ENCODE measurements at places on chromosomes 3 and 15. TPM values are rescaled to one million over a fixed set of nuclear protein-coding genes. Genes with fewer than 3 reads are reported as not detected.

The TMC3 gene
- not detected for total RNA-seq

GRCh38 chr15:29449136-29449535 is 179.5 kb upstream of the NSMCE3 start:
- no peak for DNase-seq
- no peaks in the 10 kb centered on the region for H3K4me1 ChIP-seq
- no peaks in the 10 kb centered on the region for H3K27me3 ChIP-seq
- H3K27ac ChIP-seq, result no peak overlapping the region
- H3K4me3 ChIP-seq, result no peak overlapping the region
- H3K36me3 ChIP-seq, result no peaks in the 10 kb centered on the region

The PP2D1 gene
- total RNA-seq, result not detected

DNA sequence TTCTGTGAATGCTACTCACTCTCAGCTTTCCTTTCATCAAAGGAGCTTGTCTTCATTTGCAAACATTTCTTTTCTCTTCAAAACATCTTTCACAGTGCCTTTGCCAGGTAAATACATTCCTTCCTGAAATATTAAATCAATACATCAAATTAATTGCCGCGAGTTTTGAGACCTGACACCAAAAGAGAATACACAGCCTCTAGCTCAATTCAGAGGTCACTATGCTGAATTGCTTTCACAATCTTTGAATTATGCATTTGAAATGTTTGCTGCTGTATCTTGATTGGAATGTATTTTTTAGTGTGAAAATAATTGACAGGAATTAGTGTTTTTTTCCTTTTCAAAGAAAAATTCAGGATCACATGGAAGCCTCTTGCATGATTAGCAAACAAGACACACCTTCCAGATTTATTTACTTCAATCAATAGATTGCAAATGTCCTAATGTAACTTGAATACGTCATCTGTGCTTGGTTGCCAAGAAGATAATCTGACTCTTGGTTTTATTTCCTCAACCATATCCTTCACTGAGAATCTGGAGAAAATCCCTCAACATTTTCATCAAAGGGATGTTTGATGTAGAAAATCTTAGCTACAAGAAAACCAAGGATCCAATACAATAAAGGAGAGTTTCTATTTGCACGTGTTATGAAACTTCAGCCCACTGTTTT is 83.6 kb downstream of the KCNH8 start:
- no peak for DNase-seq
- H3K27me3 ChIP-seq, result no peaks in the 10 kb centered on the region
- no peaks in the 10 kb centered on the region for H3K4me1 ChIP-seq
- no peak overlapping the region for H3K4me3 ChIP-seq
- H3K27ac ChIP-seq, result no peak overlapping the region
- H3K36me3 ChIP-seq, result no peaks in the 10 kb centered on the region

DNA sequence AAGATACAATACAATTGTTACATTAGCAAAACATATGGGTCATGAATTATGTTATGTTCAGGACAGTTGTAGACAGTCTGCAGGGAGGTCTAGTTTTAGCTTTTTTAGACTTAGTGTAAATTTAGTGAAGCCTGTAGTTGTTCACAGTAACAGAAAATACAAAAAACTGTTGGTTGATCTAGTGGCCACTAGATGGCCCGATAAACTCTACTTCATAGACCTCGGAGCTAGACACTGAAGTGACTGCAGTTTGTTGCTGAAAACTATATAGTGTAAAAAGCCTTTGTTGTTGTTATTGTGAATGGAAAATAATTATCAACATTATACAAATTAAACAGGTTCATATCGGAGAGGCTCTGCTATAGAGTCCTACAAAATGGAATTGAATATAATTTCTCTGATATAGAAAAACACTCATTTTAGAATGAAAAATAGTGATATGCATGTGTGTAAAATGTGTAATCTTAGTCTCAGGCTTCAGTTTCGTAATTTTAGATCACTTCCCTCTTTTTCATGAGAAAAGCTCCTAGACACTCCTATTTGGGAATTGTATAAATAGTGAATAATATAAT is 18.3 kb downstream of the MAGEL2 start:
- no peak overlapping the region for H3K27ac ChIP-seq
- H3K36me3 ChIP-seq, result no peaks in the 10 kb centered on the region
- no peak overlapping the region for H3K4me3 ChIP-seq
- H3K4me1 ChIP-seq, result no peaks in the 10 kb centered on the region
- peak; percentile 2 for DNase-seq

DNA sequence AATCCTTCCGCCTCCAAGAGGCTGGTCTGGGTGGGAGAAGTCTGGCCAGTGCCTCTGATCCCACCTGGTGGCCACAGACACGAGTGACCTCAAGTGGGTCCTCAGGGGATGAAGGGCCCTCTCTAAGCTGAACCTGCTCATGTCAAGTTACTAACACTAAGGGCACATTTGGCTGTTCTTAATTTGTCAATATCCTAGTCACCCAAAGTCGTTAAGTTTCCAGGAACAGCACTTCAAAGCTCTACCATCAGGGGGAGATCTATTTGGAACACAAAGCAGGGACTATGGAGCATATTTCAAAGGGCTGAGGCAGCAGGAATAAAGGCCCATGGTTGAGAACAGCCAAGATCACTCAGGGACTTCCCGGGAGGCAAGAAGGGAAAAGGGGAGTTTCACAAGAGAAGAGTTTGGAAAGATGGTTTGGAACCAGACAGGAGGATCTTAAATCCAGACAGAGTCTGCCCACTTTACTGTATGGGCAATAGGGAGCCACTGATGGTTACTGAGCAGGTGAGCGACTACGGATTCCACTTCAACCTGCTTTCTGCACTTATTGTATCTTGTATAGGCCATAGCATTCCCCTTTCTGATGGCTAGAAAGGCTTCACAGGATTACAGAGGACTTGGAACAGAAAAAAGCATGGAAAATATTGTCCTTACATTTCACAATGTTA is 13.7 kb downstream of the OXTR start:
- H3K27ac ChIP-seq, result no peak overlapping the region
- no peaks in the 10 kb centered on the region for H3K36me3 ChIP-seq
- no peaks in the 10 kb centered on the region for H3K27me3 ChIP-seq
- H3K4me3 ChIP-seq, result no peak overlapping the region

- H3K27ac ChIP-seq, result no peak overlapping the region
- no peak for DNase-seq
- no peak overlapping the region for H3K4me3 ChIP-seq
- H3K36me3 ChIP-seq, result no peaks in the 10 kb centered on the region
- H3K27me3 ChIP-seq, result no peaks in the 10 kb centered on the region
- H3K4me1 ChIP-seq, result no peaks in the 10 kb centered on the region
Measured at GRCh38 chr15:100206643-100207042, 135.1 kb downstream of the ADAMTS17 start.

The ALPK3 gene
- total RNA-seq, result 0.67 TPM

DNA sequence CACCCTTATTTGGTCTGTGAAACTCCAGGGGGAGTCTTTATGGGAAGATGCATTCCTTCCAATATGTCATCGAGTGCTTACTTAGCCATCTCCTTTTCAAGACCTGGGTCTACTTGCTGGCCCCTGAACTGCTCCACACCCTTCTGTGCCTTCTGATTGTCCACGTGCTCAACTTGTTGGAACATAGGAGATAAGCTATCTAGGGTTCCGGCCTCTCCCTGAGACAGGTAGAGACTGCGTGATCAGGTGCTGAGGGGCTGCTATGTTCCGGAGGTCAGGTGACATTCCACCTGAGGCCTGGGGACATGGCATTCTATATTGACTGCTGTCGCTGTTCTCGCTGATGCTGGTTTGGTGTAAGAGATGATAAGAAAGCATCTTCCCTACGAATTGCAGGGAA is 65.6 kb downstream of the ATP1B3 start:
- H3K27me3 ChIP-seq, result no peaks in the 10 kb centered on the region
- H3K4me1 ChIP-seq, result peaks cover 4% of the 10 kb centered on the region
- no peak overlapping the region for H3K27ac ChIP-seq
- no peak for DNase-seq
- H3K36me3 ChIP-seq, result no peaks in the 10 kb centered on the region

- H3K27me3 ChIP-seq, result no peaks in the 10 kb centered on the region
- no peak overlapping the region for H3K27ac ChIP-seq
- no peaks in the 10 kb centered on the region for H3K36me3 ChIP-seq
- peaks cover 16% of the 10 kb centered on the region for H3K4me1 ChIP-seq
Measured at GRCh38 chr3:58631742-58632141, 34.8 kb downstream of the FAM3D start.

DNA sequence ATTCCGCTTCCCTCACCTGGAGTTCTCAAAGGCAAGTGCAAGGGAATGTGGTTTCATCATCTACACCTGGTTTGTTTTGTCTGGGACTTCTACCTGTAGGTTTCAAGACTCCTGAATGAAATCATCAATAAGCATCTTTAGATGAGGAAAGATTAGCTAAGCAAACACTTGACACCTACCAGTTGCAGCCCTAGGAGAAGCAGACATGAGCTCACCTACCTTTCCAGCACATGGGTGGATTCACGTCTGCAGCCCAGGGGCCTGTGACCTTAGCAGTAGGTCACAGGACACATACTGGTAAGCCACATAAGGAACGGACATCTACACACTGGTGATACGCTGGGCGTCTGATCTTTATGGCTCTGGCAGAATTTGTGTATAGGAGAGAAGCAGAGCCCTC is 26.7 kb downstream of the SLCO2A1 start:
- H3K27me3 ChIP-seq, result peaks cover 18% of the 10 kb centered on the region
- H3K4me3 ChIP-seq, result no peak overlapping the region
- H3K4me1 ChIP-seq, result no peaks in the 10 kb centered on the region
- no peaks in the 10 kb centered on the region for H3K36me3 ChIP-seq

GRCh38 chr15:52683580-52683979 is 4.4 kb upstream of the ATOSA start:
- H3K27ac ChIP-seq, result no peak overlapping the region
- no peak for DNase-seq
- H3K27me3 ChIP-seq, result peaks cover 23% of the 10 kb centered on the region
- H3K4me3 ChIP-seq, result no peak overlapping the region
- no peaks in the 10 kb centered on the region for H3K4me1 ChIP-seq

DNA sequence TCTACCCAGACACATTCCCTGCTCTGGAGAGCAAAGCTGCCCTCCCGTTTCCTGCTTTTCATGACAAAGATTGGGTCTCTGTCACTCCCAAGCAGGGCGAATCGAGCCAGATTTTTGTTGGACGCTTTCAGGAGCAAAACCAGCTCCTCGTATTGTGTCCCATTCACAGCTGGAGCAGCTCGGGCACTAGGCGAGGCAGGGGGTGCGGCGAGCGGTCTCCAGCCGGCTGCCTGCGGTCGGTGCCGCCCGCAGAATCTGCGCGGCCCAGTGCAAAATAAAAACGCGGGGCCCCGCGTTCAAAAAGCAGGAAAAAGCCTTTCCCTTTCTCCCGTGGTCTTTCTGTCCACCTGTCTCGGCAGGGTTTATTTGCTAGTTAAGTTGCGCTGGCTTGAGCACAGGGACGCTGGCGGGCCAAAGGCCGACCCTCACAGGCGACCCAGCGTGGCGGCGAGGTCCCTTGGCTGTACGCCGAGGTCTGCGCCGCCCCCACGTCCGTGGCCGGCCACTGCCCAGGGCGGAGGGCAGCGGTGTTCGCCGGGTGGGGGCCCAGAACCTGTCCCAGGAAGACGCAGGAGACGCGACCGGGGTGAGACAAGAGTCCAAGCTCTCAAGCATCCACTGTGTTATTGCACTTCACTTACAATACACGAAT is 71.2 kb downstream of the CYP19A1 start:
- peak overlapping the region; percentile 39 for H3K4me3 ChIP-seq
- peak; percentile 9 for DNase-seq
- H3K4me1 ChIP-seq, result peaks cover 8% of the 10 kb centered on the region
- H3K27me3 ChIP-seq, result peaks cover 56% of the 10 kb centered on the region
- H3K27ac ChIP-seq, result no peak overlapping the region

GRCh38 chr3:12961007-12961696 is 112.1 kb downstream of the IQSEC1 start:
- H3K27ac ChIP-seq, result no peak overlapping the region
- H3K27me3 ChIP-seq, result no peaks in the 10 kb centered on the region
- peaks cover 4% of the 10 kb centered on the region for H3K4me1 ChIP-seq
- no peaks in the 10 kb centered on the region for H3K36me3 ChIP-seq
- DNase-seq, result no peak

The ZBTB47 gene
- total RNA-seq, result 4.4 TPM

- H3K36me3 ChIP-seq, result no peaks in the 10 kb centered on the region
- no peaks in the 10 kb centered on the region for H3K27me3 ChIP-seq
- H3K4me1 ChIP-seq, result no peaks in the 10 kb centered on the region
- H3K27ac ChIP-seq, result no peak overlapping the region
Measured at GRCh38 chr3:120114981-120115380, 20.7 kb upstream of the GSK3B start.

The CACNA2D2 gene
- total RNA-seq, result 0.68 TPM

DNA sequence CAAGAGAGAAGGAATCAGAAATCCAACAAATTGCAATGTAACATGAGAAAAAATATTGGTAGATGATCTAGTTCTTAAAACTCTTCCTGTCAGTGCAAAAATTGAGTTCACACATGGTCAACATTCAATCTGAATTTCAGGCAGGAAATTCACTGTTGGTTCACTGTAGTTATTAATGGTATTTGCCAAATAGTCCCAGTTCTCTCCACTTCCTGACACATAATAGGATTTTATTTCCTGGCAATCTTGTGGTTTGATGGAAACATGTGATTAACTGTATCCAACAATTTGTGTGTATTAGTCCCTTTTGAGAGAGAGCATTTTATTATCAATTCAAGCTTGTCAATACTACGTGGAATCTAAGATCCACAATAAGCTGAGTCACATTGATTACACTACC is 1103.1 kb downstream of the ROBO2 start:
- DNase-seq, result peak; percentile 43
- no peak overlapping the region for H3K4me3 ChIP-seq
- H3K27ac ChIP-seq, result peak overlapping the region; percentile 28
- no peaks in the 10 kb centered on the region for H3K36me3 ChIP-seq
- peaks cover 6% of the 10 kb centered on the region for H3K4me1 ChIP-seq

The IGF2BP2 gene
- total RNA-seq, result 66.2 TPM

The SOX14 gene
- not detected for total RNA-seq

DNA sequence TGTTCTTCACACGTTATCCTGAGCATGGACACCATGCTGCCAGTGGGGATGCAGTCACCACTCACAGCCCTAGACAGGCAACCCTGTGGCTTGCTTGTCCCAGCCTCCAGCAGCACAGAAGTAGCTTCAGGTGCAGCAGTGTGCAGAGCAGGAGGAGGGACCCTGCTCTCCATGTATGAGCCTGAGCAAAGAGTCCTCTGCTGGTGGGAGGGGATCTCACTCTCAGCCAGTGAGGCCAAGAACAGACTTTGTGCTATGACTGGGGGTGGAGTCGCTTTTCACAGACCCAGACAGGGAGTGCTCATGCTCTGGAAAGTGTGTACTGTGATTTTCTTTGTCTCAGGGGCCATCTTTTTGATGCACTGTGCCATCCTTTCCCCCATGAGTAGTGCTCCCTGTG is 66.1 kb upstream of the NDN start:
- no peak overlapping the region for H3K4me3 ChIP-seq
- no peaks in the 10 kb centered on the region for H3K4me1 ChIP-seq
- no peaks in the 10 kb centered on the region for H3K36me3 ChIP-seq
- no peak overlapping the region for H3K27ac ChIP-seq

The TM4SF4 gene
- not detected for total RNA-seq

GRCh38 chr3:128584412-128585020 is 66.1 kb downstream of the RPN1 start:
- peak; percentile 91 for DNase-seq
- H3K36me3 ChIP-seq, result no peaks in the 10 kb centered on the region
- H3K27ac ChIP-seq, result no peak overlapping the region
- H3K4me3 ChIP-seq, result no peak overlapping the region
